Activated CD4-positive, alpha-beta T cell treated with anti-CD3 and anti-CD28 coated beads for 24 hours (primary cell): ENCODE measurements at places on chromosomes 1 and 21.

GRCh38 chr1:194952171-194952570 lies 1656.1 kb downstream of the KCNT2 start:
- no peak for DNase-seq

- no peak for DNase-seq
Measured at GRCh38 chr1:95562230-95562629, 328.2 kb downstream of the RWDD3 start.

GRCh38 chr1:226659641-226660040 lies 79.4 kb downstream of the ITPKB start:
- no peak for DNase-seq

- DNase-seq, result no peak
Measured at GRCh38 chr1:247400685-247401084, 15.3 kb upstream of the NLRP3 start.

GRCh38 chr1:66399888-66400529 lies 133.9 kb upstream of the SGIP1 start:
- no peak for DNase-seq

- DNase-seq, result no peak
Measured at GRCh38 chr1:39896909-39897685, 4.6 kb downstream of the MYCL start.
